ENCODE measurements at places on chromosomes 5 and 9.

DNA sequence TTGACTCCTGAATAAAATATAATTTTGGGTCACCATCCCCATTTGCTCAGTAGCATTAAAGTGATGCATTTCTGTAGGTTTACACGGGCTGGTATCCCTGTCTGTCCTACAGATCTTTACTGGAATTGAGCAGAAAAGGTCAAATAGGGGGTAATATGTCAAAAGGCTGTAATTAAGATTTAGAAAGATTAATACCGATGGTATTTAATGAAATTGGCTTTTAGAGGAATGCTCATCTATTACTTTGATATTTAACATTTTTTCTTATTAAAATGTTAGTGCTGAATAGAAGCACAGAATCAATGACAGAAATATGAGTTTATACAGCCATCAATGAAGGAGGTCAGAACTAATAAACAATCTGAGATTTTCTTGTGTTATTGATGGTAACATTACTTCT is 1762.2 kb upstream of the WWC1 start:
- no peak for DNase-seq

DNA sequence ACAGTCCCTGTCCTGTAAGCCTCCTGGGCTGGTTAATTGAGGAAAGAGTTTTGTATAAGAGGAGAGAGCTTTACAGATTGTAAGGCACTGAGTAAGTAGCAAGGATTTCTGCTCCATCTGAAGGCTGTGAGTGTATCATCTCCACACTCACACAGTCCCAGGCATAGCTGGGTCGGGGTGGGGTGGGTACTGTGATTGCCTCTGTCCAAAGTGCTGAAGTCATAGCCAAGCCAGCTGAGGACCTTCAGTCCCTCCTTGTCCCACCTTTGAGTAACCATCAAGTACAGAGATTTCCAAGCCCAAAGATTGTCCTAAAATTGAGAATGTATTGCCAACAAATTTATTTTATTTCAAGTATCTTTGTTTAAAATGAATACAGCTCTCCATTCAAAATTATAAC is 5.5 kb upstream of the DNAJB5 start:
- no peak for DNase-seq

DNA sequence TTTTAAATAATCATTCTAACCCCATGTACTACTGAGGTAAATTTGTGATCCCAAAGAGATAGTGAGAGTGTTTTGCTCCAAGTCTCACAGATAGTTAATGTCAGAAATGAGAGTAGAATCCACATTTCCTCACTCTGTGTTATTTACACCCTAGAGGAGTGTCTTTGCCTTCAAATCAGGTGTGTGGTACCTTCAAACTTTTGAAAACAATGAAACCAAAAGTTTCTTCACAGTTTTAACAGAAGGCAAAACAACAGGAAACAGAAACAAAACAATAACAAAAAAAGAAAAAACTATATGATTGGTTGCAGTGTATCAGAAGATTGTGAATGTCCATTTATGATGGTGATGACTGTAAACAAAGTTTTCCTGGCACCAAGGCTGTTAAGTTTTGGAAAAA is 85.9 kb downstream of the ERBIN start:
- no peak for DNase-seq

DNA sequence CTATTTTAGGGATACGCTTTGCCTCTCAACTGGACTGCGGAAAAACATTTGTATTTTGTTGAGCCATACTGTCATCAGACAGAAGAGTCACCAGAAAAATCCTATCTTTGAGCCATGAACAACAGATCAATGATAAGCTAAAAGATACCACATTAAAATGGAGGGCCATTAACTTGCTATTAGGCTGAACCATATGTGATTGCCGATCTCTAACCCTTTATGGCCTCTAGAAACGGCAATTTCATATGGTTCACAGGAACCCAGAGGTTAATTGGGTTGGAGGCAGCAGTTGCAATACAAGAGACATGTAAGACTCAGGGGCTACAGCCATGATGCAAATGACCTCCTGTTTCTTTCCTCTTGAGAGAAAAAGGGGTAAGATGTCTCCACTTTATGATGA is 69.8 kb downstream of the MYO10 start:
- no peak for DNase-seq

DNA sequence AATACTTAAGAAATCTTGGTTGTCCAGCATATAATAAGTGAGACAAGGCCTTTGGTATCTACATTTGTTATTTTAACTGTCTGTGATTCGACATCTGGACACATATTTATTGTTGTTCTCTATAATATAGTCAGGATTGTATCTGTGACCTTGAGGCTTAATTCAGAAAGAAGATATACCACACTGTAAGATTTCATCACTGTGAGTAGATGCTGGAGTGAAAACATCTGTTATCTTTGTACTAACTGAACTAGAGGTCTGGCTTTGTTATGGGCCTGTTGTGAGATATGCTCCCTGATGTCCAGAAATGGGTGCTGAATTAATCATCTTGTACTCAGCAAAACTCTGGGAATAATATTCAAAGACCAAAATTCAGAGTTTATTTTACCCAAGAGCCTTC is 148.5 kb downstream of the ISOC1 start:
- no peak for DNase-seq

GRCh38 chr5:155040984-155041653 is 27.6 kb downstream of the KIF4B start:
- DNase-seq, result no peak

DNA sequence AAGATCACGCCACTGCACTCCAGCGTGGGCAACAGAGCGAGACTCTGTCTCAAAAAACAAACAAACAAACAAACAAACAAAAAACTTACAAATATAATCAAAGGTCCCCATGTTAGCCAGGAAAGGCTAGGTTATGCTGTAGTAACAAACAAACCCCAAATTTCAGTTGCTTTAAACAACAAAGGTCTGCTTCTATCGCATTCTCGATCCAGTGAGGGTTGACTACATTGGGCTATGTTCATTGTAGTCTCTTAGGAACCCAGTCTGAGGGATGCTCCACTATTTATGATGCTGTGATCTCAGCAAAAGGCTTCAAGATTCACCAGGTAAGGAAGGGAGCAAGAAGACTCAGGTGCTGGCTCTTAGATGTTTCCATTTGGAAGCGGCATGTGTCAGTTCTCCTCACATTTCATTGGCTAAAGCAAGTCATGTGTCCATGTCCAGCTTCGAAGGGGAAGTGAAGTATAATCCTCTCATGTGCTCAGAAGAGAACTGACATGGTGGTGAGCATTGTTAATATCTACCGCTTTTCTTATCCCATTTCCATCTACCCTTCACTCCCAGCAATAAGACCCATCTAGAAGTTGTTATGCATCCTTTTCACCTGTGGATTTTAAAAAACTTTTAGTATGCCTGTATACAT is 26.5 kb upstream of the NEK6 start:
- no peak for DNase-seq

- no peak for DNase-seq
These were observed 7.8 kb downstream of the HIGD2A start for GRCh38 chr5:176396330-176396729.
